ENCODE measurements at places on chromosomes 1 and 21.

- no peak for DNase-seq
These were observed 3.8 kb upstream of the S100B start for GRCh38 chr21:46608672-46609111.

- no peak for DNase-seq
These were observed 35.8 kb downstream of the ZC3H11B start for GRCh38 chr1:219576931-219577730.

GRCh38 chr1:184033711-184034167 is 3.8 kb downstream of the COLGALT2 start:
- DNase-seq: no peak

DNA sequence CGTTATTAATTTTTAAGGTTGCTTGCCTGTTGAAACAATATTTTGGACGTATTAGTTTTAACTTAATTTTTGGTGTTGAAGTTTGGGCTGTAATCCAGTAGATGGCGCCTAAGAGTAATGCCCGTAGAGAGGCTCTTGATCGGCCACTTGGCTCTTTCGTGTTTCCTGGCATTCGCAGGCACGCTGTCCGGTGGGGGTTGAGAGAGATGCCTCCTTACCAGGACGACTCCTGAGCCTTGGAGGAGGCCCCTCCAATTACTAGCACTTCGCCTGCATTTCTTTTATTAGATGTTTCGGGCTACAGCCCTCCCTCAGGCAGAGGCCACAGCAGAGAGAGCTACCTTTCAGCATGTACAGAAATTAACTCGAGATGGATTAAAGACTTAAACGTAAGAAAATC is 12.0 kb downstream of the OR2M4 start:
- peak; percentile 4 for DNase-seq

DNA sequence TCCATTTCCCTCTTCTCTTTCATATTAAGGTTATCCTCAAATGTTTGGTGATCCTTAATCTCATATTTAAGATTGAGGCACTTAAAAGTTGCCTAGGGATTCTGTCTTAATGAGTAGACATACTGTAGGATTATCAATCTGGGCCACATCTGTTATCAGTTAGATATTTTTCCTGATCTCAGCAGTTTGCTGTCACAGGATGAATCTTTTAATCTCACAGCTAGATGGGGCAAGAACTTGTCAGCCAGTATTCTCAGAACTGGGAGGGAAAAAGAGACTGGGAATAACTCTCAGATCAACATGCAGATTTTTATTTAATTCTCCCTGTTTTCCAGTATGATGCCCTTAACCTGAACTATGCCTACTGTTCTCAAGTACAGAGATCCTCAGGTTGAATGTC is 14.0 kb downstream of the ZNF644 start:
- DNase-seq: no peak

GRCh38 chr1:64956733-64957441 is 9.5 kb downstream of the JAK1 start:
- no peak for DNase-seq

GRCh38 chr1:208895181-208895580 is 651.0 kb upstream of the PLXNA2 start:
- DNase-seq: no peak

- no peak for DNase-seq
These were observed 25.4 kb upstream of the NPL start for GRCh38 chr1:182764029-182764727.

- no peak for DNase-seq
These were observed 123.1 kb upstream of the ADAR start for GRCh38 chr1:154730986-154731489.

- DNase-seq: no peak
These were observed 185.1 kb upstream of the GREM2 start for GRCh38 chr1:240797050-240797449.

Measured in NCI-H526 treated with DMSO at 0.1 percent for 48 hours (cell line).